ENCODE measurements at places on chromosomes 1 and 21.
A peak's percentile ranks its signal among the peaks of the same experiment; 100 is the strongest.

GRCh38 chr1:48555271-48555670 is 83.3 kb upstream of the SPATA6 start:
- no peak for DNase-seq

- no peak for DNase-seq
Observed at GRCh38 chr1:211343607-211344006, 17.0 kb downstream of the TRAF5 start.

DNA sequence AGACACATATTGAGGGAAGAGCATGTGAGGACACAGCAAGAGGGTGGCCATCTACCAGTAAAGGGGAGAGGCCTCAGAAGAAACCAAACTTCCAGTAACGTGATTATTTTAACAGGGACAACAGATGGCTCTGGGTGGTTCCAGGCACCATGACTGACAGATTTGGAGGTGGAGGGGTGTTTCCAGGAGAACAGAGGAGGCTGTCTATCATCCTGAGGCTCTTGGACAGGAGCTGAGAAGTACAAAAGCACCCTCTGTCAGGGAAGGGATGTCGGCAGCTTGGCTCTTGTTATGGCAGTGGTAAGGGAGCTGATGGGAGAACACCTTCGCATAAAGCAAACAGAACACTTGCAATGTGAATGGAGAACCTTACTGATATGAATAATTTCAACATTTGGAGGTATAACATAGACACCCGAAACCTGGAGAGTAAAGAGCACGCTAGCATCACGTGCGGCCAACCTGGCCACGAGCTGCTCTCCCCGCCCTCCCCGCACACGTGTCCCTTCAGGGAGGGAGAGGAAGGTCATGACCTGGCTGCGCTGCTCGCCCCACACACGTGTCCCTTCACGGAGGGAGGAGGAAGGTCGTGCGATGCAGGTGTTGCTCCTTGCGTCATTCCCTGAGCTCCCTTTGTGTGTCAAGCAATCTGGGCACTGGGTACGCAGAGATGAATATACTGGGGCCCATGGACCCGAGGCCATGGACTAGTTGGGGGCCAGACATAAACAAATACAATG is 37.5 kb upstream of the NLRP3 start:
- no peak for DNase-seq

- DNase-seq = no peak
Observed at GRCh38 chr1:81314513-81315233, 486.1 kb upstream of the ADGRL2 start.

- peak; percentile 50 for DNase-seq
Observed at GRCh38 chr1:243343970-243344937, 88.4 kb downstream of the SDCCAG8 start.

DNA sequence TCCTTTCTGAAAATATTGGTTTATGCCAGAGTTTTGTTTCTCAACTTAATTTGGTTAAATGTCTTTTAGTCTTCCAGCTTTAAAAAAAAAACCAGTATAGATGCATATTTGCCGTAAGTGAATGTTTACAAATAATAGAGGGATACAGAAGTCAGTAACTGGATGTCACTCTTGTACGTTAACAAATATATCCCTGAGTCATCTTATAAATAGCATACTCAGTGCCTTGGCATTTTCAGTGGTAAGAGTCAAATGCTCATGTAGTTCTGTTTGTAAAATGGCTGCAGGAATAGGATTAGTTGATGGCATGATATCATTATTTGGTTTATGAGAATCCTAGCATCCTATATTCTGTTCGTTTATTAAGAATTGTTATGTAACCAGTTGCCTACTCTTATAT is 55.4 kb downstream of the SPEN start:
- DNase-seq = no peak

DNA sequence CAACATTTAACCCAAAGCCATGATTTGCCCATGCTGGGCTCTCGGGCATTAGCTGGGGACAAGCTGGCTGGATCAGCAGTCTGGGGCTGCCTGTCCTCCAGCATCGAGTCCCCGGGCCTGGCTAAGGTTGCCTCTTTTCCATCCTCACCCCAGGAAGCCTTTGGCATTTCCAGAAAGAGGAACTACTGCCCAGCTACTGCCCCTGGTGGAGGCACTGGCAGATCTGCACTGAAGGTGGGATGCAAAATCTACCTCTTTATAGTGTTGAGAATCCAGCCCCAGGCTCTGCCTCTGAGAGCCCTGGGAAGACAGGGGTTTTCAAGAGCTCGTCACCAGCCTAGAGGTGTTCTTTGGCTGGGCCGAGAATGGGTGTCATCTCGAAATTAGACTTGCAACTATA is 635.9 kb downstream of the MATN1 start:
- no peak for DNase-seq

DNA sequence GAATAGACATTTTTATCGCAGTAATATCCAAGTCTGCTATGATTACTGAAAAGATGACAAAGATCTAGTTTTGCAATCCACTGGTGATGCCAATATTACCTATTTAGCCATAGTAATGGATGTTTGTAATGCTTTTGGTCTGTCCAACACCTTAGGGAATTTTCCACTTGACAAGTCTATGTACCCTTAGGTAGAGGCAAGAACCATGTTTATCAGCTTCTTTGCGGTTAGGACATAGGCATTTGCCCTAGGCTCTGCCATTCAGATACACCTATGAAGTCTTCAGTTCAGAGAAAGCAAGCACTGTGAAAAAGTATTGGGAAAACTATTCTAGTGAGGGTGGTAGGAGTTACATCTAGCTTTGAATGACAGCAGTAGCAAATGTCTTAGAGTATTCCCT is 40.2 kb upstream of the SLC35D1 start:
- DNase-seq = no peak

DNA sequence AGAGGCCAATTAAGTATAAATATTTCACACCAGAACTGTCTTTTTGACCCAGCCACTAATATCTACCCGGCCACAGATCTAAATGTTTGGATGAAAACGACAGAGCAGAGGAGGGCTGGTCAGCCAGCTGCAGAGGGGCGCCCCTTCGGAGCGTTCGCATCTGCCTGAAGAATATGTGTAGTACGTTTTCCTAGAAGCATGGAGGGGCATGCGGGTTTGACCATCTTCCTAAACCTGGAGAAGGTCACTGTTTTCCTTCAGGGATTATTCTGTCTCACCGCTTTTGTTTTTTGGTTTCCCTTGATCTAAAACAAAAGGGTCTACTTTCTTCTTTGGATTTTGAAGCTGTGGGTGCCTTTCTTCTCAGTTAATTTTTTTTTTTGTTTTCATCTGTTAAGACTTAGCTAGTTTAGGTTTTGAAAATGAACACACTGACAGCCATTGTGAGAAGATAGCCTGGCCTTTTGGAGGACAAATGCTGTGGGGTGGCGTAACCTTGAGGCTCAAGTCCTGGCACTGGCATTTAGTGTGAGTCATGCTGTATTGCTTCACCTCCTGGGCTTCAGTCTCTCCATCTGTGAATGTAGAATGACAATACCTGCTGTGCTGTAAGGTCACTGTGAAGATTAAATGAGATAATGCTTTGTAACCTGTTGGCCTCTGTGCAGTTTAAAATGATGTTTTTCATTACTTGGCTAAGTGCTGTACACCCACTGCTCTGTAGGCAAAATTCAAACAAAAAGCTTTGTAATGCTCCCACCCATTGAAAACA is 74.1 kb upstream of the IRF2BP2 start:
- no peak for DNase-seq

DNA sequence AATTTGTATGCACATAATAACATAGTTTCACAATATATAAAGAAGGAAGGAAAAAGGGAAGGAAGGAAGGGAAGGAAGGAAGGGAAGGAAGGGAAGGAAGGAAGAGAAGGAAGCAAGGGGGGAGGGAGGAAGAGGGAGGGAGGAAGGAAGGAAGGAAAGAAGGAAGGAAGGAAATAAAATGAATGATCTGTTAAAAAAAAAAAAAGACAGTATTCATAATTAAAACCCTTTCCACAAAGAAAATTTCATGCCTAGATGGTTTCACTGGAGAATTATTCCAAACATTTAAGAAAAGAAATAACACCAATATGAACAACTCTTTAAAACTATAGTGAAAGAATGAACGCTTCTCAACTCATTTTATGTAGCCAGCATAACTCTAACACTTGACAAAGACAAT is 44.8 kb downstream of the CDKN2C start:
- no peak for DNase-seq

GRCh38 chr1:47276850-47277249 is 37.1 kb downstream of the STIL start:
- DNase-seq = no peak

GRCh38 chr1:22627331-22627730 is 9.1 kb upstream of the C1QA start:
- DNase-seq = no peak

- DNase-seq = no peak
Observed at GRCh38 chr1:33146003-33146402, 35.8 kb downstream of the TRIM62 start.

- no peak for DNase-seq
Observed at GRCh38 chr21:27085387-27085786, 118.5 kb upstream of the ADAMTS5 start.

- DNase-seq = no peak
Observed at GRCh38 chr1:53348486-53349368, 20.9 kb upstream of the LRP8 start.

DNA sequence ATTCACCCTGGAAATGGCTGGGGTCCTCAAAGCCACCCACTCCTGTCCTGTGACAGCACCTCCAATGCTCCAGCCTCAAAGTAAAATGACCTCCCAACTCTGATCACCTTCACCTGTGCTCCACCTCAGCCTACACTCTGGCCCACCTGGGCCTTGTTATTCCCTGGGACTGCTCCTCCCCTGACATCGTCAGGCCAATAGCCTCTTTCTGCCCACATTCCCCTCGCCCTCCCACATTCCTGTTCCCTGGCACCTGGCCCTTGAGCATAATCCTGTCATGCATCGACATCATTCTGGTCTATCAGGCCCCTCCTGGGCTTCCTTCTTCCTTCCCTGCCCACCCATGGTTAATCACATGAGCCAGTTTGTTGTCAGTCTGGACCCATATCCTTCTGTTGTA is 13.2 kb upstream of the BCAR3 start:
- DNase-seq = no peak

DNA sequence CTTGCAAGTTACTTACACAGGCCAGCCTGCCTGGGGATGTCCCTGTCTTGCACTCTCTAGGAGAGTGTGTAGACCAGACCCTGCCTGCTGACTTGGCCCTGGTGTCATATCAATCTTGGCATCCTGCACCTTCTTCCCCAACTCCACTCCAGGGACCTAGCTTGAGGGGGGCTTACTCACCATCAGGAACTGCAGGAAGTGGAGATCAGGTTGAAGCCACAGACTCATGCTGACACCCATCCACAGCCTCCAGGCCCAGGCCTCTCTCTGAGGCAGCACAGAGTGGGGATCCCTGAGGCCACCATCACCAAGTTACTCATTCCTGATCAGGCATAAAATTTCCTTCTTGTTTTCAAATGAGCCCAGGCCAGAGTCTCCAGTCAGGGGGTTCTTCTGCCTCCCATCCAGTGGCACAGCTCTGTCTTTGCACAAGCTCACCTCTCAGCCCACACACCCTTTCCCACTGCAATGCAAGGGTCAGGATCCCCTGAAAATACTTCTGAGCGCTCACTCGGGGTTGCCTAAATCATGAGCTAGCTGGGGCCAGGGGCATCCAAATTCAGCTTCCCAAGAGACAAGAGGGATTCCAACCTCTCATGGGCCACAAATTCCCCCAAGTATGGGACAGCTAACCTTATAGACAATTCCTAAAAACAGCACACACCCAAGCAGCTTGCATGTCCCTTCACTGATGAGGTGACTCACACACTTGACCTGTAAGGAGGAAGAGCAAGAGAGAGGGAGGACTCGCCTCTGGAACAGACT is 33.5 kb downstream of the CSMD2 start:
- no peak for DNase-seq

GRCh38 chr21:45152265-45152746 is 77.9 kb downstream of the ADARB1 start:
- peak; percentile 56 for DNase-seq

DNA sequence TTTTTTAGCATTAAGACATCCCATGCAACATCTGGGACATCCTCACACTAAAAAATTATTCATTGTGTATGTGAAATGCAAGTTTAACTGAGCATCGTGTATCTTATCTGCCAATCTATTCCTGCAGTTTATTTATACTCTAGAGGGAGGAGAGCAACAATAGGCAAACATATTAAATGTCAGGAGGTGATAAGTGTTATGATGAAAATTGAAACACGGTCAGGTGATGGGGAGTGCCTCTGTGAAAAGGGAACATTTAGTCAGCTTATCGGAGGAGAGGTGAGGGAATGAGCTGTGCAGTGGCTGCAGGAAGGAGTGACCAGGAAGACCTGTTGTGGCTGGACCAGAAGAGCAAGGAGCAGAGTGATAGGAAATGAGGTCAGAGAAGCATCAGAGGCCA is 775 bp upstream of the EFCAB14 start:
- peak; percentile 14 for DNase-seq

DNA sequence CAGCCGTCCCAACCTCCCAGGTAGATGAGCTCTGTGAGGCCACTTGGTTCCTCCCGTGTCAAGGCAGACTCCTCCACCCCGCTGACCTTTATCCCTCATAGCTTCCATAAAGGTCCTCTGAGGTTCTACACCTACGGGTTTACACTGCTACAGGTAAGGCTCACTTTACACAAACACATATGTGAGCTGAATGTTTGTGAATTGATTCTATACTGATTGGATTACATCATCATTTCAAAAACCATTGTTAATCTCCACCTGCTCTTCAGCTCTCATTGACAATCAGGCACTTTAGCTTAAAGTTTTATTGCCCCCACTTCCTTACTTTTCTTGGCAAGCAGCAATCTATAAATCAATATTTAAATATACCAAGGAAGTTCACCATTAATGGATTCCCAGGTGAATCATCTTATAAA is 12.8 kb upstream of the RGS16 start:
- no peak for DNase-seq

GRCh38 chr1:101317590-101317989 is 80.8 kb downstream of the S1PR1 start:
- DNase-seq = no peak

GRCh38 chr1:245549996-245550719 is 395.4 kb downstream of the KIF26B start:
- DNase-seq = no peak

DNA sequence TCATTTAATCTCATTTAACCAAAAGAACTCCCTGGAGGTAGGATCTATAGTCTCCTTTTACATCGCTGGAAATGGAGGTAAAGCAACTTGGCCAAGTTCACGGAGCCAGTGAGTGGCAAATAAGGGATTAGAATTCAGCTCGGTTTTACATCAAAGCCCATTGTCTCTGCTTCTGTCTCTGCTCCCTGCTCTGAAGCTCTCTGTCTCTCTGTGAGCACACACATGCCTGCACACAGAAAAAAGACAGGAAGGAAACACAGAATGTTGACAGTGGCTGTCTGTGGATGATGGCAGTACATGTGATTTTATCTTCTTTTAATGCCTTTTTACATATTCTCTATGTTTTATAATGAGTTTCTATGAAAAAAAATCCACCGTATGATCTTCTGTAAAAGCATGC is 8.9 kb upstream of the DHRS3 start:
- no peak for DNase-seq

DNA sequence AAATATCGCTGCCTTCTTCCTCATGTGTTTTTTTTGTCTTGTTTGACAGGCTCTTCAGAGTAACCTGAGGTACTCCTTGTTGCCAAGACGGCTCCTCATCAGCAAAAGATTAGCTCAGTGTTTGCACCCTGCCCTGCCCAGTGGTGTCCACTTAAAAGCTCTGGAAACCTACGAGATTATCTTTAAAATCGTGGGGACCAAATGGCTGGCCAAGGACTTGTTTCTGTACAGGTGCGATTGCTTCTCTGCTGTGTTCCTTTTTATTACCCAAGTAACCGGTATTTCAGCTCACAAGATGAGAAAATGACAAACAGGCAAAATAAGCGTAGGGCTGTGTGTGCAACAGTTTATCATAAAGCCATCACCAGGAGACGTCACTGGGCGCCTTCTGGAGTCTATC is 42.4 kb downstream of the DOP1B start:
- no peak for DNase-seq
